ENCODE measurements at places on chromosomes 2 and 18.

DNA sequence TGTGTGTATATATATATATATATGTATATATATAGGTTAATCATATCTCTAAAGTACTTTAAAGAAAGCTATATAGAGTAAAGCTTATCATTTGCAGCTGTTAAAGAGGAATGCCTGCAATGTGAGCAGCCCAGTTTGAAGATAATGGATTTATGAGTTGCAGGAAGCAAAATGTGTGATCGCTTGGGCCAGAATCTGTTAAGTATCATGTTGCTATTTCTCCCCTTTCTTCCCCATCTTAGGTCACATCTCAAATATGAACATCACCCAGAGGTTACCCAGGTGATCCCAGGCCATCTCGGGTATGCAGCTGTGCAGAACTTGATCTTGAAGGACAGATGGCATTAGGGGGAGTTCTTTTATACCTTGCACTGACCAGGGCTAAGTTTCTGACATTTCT is 316.5 kb downstream of the MTX2 start:
- DNase-seq = no peak
- no peaks in the 10 kb centered on the region for H3K27me3 ChIP-seq
- no peak overlapping the region for H3K27ac ChIP-seq
- no peaks in the 10 kb centered on the region for H3K4me1 ChIP-seq
- H3K4me3 ChIP-seq = no peak overlapping the region

- no peaks in the 10 kb centered on the region for H3K36me3 ChIP-seq
- no peak overlapping the region for H3K27ac ChIP-seq
- H3K4me1 ChIP-seq = peaks cover 4% of the 10 kb centered on the region
- DNase-seq = no peak
- H3K4me3 ChIP-seq = no peak overlapping the region
- no peaks in the 10 kb centered on the region for H3K27me3 ChIP-seq
Observed at GRCh38 chr2:109226128-109226527, 97.1 kb downstream of the SH3RF3 start.

DNA sequence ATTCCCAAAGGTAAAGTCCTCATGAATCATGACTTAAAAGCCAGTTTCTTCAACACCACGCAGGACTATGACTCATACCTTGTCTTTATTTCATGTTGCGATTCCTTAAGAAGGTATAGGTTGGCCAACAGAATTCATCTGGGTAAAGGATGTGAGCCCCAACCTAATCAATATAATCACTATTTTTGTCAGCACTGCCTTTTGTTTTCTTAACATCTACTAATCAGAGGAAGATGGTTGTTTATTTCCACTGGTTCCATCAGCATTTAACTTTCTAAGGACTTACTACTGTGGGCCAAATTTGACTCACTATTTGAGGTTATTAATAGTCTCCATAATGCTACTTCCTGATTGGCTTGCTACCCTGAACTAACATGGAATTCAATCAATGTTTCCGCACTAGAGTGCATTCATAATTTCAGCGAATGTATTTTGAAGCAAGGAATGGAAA is 78.6 kb downstream of the SCG2 start:
- H3K27ac ChIP-seq = no peak overlapping the region
- H3K4me1 ChIP-seq = no peaks in the 10 kb centered on the region
- no peaks in the 10 kb centered on the region for H3K27me3 ChIP-seq
- no peaks in the 10 kb centered on the region for H3K36me3 ChIP-seq
- H3K4me3 ChIP-seq = no peak overlapping the region
- DNase-seq = no peak

GRCh38 chr2:183541766-183542165 is 417.5 kb downstream of the NUP35 start:
- H3K36me3 ChIP-seq = no peaks in the 10 kb centered on the region
- no peak overlapping the region for H3K4me3 ChIP-seq
- H3K27ac ChIP-seq = no peak overlapping the region
- DNase-seq = no peak

DNA sequence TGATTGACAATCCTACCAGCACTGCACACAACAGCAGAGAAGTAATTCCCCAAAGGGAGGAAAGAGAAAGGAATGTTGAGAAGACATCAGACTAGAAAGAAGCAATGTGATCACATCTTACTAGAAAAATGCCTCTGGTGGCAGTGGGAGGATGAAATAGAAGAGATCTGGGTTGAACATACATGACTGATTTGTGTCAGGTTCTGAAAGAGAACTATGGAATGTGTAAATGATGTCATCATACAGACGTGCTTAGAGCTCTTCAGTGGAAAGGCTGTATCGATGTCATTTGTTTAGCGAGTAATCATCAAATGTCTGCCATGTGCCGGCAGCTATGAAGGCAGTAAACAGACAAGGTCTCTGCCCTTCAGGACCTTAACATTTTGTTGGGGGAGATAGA is 24.9 kb downstream of the GORASP2 start:
- peaks cover 95% of the 10 kb centered on the region for H3K36me3 ChIP-seq
- no peak overlapping the region for H3K4me3 ChIP-seq
- no peaks in the 10 kb centered on the region for H3K4me1 ChIP-seq
- DNase-seq = no peak
- no peak overlapping the region for H3K27ac ChIP-seq

- H3K27ac ChIP-seq = no peak overlapping the region
- H3K4me3 ChIP-seq = no peak overlapping the region
- no peak for DNase-seq
- no peaks in the 10 kb centered on the region for H3K36me3 ChIP-seq
- H3K4me1 ChIP-seq = peaks cover 48% of the 10 kb centered on the region
Observed at GRCh38 chr2:235659767-235660322, 166.0 kb downstream of the AGAP1 start.

DNA sequence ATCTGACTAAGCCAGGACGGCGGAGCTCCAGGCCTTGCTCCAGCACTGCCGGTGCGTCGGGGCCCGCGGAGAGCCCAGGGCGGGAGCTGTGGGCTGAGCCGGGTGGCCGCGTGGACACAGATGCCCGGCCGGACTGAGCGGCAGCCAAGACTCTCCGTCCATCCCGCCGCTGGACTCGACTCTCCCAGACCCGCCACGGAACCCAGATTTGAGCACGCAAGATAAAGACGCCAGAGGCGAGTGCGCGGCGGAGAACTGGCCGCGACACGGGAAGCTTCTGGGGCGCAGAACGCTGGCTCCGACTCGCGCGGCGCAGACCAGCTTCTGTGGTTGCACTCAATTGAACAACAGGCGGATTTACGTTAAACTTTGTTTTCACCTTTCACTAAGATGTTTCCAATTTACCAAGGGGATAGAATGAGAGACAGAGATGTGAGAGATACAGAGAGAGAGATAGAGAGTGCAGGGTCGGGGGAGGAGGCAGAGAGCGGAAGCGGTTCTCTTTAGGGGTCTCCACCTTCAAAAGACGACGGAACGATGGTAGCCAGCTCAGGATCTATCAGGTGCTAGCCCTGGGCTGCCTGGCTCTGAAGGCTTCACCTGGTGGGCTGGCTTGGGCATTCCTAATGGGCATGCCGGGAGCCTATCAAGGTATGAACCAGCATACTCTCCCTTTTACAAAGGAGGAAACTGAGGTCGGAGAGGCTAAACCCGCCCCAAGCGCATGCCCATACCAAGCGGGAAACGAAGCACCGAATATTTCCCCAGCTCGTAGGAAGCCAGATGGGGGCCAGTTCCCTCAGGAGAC is 10.4 kb upstream of the EN1 start:
- peak; percentile 53 for DNase-seq
- peaks cover 50% of the 10 kb centered on the region for H3K4me1 ChIP-seq
- H3K4me3 ChIP-seq = peak overlapping the region; percentile 24
- peaks cover 83% of the 10 kb centered on the region for H3K27me3 ChIP-seq
- H3K27ac ChIP-seq = no peak overlapping the region
- no peaks in the 10 kb centered on the region for H3K36me3 ChIP-seq

- DNase-seq = no peak
- H3K27ac ChIP-seq = no peak overlapping the region
- no peaks in the 10 kb centered on the region for H3K36me3 ChIP-seq
- no peaks in the 10 kb centered on the region for H3K4me1 ChIP-seq
Observed at GRCh38 chr2:223720367-223720766, 117.0 kb downstream of the AP1S3 start.

DNA sequence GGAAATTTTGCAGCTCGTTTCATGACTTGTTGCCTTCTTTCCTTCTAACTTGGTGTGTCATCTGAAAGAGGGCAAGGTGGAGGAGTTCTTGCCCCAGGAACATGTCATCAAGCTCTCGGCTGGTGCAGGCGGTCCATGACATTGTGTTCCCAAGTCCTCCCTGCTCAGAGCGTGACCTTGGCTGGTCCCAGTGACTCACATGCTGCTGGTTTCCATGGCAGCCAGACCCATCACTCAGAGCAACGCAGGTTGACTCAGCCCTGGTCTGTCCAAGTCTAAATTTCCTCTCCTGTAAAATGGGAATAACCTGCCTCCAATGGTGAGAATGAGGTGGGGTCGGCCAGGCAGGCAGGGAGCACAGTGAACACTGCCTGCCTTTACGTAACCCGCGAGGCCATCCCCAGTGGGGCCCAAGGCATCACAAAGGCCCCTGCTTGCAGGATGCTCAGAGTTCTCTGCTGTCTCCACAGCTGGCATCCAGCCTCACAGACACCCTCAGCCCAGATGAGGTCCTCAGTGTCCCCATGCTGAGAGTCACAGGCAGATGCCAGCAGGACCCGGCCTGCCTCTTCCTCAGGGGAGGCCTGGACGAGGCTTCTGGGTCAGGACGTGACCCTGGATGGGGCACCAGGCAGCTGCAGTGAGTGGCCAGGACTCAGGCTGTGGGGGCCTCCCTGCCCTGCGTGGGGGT is 143.7 kb downstream of the TPO start:
- no peak for DNase-seq
- no peaks in the 10 kb centered on the region for H3K4me1 ChIP-seq
- H3K27ac ChIP-seq = no peak overlapping the region

GRCh38 chr2:216710551-216711301 is 15.4 kb upstream of the IGFBP5 start:
- no peaks in the 10 kb centered on the region for H3K27me3 ChIP-seq
- no peaks in the 10 kb centered on the region for H3K4me1 ChIP-seq
- no peak overlapping the region for H3K27ac ChIP-seq
- no peak for DNase-seq
- no peak overlapping the region for H3K4me3 ChIP-seq

All from H1 (cell line).